ENCODE measurements at places on chromosomes 3 and 15. TPM values are rescaled to one million over a fixed set of nuclear protein-coding genes. Genes with fewer than 3 reads are reported as not detected.

ISLR gene
- 2.5 TPM for total RNA-seq

SI gene
- total RNA-seq: not detected

CHRNA3 gene
- not detected for total RNA-seq

CPB1 gene
- total RNA-seq: not detected

ERICH6 gene
- total RNA-seq: not detected

INO80 gene
- total RNA-seq: 11.7 TPM

DNA sequence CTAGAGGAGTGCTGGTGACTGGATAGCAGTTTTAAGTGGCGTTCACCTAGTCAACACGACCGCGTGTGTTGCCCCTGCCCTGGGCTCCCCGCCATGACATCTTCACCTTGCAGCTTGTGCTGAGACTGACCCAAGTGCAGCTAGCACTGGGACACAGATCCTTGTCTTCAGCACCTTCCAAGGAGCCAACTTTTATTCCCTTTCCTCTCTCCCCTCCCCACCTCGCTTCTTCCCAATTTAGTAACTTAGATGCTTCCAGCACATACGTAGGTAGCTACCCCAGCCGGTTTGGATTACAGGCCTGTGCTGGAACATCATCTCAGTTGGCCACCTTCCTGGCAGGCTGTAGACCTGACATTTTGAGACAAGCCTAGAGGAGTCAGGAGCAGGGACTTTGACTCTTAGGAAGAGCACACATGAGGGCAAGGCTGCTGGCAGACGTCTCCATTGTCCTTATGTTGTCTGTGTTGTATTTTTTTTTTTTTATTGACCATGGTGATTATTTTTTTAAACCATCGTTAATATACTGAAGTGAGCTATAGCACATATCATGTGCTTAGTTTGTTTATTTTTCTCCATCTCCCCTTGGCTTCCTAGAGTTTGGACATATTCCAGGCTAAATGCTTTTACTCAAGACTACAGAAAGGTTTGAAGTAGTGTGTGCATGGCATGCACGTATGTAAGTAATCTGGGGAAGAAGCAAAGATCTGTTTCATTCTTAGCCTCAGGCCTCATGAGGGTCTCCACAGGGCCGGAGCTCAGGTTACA lies 61.1 kb downstream of the AAGAB start:
- DNase-seq: no peak

GRCh38 chr3:89372456-89372855 lies 265.0 kb downstream of the EPHA3 start:
- DNase-seq: no peak

DNA sequence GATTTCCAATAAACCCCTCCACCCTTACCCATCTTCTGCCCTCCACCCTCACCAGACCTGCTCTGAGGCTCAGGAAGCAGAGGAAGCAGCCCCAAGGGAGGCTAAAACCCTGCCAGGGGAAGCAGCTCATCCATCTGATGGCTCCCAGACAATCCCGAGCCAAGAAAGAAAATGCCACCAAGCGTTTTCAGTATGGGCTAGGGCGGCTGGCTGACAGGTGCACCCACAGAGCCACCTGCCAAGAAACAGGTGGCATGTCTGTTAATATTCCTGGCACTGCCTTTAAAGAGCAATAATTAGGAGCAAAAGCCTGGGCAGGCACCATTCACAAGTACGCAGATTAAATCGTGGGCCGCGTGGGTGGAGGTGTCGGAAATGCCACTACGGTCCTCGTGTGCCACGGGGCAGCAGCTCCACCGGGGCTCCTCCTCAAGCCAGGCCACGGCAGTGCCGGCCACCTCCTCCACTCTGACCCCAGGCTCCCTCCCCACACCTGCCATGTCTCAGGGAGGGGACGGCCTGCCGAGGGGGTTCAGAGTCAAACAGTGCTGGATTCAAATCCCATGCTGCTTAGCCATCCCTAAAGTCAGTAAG lies 23.9 kb upstream of the GRIP2 start:
- DNase-seq: no peak

GRCh38 chr3:45972534-45973402 lies 22.9 kb downstream of the FYCO1 start:
- peak; percentile 66 for DNase-seq

DNA sequence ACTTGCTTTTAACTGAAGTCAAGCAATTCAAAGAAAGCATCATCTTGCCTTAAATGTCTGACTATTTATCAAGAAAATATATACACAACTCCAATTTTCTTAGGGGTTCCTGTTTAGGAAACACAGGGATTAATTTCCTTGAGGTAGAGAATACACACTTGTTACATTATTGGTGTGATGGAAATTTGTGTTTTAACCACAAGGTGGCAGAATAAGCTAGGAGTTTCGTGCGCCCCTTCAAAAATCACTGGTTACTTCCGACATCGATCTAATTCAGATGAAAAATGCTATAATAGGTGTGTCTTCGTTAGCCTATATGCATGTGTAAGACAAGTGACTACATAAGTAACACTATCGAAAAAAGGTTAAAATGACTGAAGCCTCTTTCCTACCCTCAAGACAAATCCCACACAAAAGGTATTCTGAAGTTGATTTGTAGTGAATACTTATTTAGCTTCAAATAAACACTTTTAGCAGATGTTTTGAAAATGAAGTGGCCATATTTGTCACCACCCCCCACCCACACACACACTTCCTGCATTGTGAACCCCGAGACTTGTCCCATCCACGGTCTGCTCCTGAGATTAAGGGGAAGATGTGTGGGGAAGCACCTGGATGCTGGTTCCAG lies 246.5 kb downstream of the ROBO1 start:
- peak; percentile 32 for DNase-seq

DNA sequence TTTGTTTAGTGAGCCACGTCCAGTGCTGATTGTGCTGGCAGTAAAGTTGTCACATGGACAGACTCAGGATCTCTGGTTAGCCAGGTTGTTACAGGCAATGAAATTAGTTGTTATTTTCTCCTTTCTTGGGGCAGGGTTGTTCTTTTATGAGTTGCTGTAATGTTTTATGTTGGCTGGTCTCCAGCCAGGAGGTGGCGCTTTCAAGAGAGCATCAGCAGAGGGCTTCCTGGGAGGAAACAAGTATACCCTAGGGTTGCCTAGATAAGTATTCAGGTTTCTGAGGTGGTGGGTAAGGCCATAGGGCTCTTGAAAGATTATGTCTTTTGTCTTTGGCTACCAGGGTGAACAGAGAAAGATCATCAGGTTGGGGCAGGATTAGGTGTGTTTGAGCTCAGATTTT lies 14.5 kb upstream of the CFAP20DC start:
- no peak for DNase-seq

- no peak for DNase-seq
These were observed 77.7 kb downstream of the DGKG start for GRCh38 chr3:186284349-186284652.

GRCh38 chr3:188362405-188362831 lies 208.5 kb downstream of the LPP start:
- DNase-seq: peak; percentile 90

DNA sequence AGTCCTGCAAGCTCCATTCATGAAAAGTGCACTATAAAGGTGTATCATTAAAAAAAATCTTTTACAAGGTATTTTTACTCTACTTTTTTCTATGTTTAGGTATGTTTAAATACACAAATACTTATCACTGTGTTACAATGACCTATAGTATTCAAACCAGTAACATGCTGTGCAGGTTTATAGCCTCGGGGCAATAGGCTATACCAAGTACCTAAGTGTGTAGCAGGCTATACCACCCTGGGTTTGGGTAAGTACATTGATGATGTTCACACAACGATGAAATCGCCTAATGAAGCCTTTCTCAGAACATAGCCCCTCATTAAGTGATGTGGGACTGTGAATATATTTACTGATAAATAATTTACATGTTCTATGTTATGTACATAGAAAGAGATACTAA lies 104.6 kb downstream of the ATP1B3 start:
- no peak for DNase-seq
